ENCODE measurements at places on chromosomes 7 and 10. TPM values are rescaled to one million over a fixed set of nuclear protein-coding genes. Genes with fewer than 3 reads are reported as not detected.

GHITM gene
- 242 TPM for total RNA-seq

CABCOCO1 gene
- 0.35 TPM for total RNA-seq

HMX3 gene
- total RNA-seq = not detected

TRPV5 gene
- total RNA-seq = not detected

MLXIPL gene
- 0.41 TPM for total RNA-seq

SLC18A3 gene
- not detected for total RNA-seq

CD36 gene
- 1,029 TPM for total RNA-seq

NPTX2 gene
- 3.8 TPM for total RNA-seq

SLIT1 gene
- not detected for total RNA-seq

PLXDC2 gene
- total RNA-seq = 43.6 TPM

TAS2R4 gene
- 0.31 TPM for total RNA-seq

PTPRZ1 gene
- 2.6 TPM for total RNA-seq

ZNF467 gene
- 3.2 TPM for total RNA-seq

FEZF1 gene
- not detected for total RNA-seq

SCIN gene
- total RNA-seq = 0.67 TPM

HABP2 gene
- not detected for total RNA-seq

C10orf62 gene
- 0.35 TPM for total RNA-seq

PRKAR2B gene
- total RNA-seq = 30.4 TPM

SMNDC1 gene
- total RNA-seq = 5.0 TPM

INA gene
- total RNA-seq = not detected

PAPOLB gene
- total RNA-seq = 0.28 TPM

VPS37D gene
- 1.6 TPM for total RNA-seq

OPN1SW gene
- not detected for total RNA-seq

TMEM229A gene
- 1.1 TPM for total RNA-seq

KLLN gene
- total RNA-seq = 0.28 TPM

CDC14C gene
- not detected for total RNA-seq

AKR1C8 gene
- not detected for total RNA-seq
